NCI-H1436 (cell line): ENCODE measurements at places on chromosomes 1 and 21.

DNA sequence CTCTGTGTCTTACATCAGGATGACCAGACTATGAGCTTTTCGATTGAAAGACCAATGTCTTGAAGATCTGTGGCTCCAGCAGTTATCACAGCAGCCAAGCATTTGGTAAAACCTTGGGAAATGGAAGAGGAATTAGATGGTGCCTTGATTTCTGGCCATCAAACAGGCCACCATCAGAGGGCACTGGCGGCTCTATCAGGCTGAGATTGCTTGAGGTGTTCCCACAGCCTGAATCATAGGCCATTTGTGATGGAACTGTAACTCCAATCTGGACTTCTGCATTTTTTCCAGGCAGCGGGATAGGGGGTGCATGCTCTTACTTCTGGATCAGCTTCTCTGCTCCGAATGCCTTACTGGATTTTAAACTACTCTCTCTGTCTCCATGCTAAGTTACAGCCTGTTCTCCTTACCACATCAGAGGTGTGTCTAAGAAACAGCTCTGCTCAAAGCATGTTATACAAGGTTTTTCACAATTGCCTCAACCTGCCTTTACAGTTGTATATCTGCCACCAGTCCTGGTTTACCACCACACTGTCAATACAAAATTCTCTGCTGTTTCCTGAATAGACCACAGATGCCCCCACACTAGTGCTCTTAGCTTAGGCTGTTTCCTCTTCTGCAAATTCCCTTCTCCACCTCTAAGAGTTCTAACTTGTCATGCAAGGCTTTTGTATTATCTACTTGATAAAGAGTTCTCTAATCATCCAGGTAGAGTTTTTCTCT is 180.9 kb downstream of the PTGER3 start:
- DNase-seq, result no peak

- DNase-seq, result no peak
Observed at GRCh38 chr1:88009916-88010315, 674.2 kb upstream of the PKN2 start.

DNA sequence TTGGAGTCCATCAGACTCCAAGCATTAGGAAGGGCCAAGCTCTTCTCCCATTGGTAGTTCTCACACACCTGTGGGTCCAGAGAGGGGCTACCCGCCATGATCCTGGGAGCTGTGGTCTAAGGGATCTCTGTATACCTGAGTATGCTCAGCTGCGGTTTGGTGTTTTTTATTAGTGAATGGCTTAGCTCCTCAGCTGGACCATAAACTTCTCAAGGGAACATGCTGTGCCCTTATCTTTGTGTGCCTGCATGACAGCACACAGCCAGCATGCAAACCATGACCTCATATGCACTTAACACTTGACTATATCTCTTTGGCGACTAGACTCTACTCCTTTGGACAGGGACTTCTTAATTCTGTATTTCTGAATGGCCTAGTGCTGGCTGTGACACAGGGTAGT is 94.5 kb downstream of the CD58 start:
- DNase-seq, result no peak

GRCh38 chr1:159239551-159240220 is 35.0 kb downstream of the ACKR1 start:
- no peak for DNase-seq

DNA sequence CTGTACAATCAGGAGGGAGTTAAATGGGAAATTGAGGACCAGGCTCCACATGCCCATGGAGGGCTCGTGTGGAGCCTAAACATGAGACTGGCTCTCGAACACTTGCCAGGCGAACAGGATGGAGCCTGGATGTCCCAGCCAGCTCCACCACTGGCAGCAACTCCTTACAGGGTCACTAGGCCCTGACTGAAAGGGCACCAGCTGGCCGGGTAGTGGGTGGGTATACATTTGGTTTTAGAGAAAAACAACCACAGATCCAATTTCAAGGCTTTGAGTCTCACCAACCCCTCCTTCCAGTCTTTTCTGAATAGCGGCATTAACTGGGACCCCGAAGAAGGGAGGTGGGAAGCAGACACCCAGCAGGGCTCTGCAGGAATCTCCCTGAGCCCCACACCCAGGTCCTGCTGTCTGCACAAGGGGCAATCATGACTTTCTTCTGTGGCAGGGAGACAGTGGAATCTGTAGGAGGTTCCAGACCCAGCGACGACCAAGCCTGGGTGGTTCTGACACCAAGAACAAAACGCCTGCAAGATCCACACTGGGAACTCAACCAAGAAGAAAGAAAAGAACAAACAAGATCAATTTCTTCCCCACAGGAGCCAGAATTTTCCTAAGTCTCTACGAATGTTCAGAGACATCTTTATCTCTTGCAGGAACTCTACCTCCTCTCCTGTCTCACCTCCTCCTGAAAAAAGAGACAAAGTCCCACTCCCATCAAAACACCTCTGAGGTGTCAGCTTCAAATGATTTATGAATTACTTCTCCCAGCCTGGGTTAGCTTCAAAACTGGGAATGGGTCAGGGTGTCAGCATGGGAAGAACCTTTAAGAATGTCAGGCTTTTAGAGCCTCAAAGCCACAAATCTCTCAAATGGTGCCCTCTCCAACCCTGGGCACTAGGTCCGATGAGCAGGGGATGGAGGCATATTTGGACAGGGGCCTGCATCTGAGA is 26.5 kb upstream of the SRP9 start:
- DNase-seq, result no peak

DNA sequence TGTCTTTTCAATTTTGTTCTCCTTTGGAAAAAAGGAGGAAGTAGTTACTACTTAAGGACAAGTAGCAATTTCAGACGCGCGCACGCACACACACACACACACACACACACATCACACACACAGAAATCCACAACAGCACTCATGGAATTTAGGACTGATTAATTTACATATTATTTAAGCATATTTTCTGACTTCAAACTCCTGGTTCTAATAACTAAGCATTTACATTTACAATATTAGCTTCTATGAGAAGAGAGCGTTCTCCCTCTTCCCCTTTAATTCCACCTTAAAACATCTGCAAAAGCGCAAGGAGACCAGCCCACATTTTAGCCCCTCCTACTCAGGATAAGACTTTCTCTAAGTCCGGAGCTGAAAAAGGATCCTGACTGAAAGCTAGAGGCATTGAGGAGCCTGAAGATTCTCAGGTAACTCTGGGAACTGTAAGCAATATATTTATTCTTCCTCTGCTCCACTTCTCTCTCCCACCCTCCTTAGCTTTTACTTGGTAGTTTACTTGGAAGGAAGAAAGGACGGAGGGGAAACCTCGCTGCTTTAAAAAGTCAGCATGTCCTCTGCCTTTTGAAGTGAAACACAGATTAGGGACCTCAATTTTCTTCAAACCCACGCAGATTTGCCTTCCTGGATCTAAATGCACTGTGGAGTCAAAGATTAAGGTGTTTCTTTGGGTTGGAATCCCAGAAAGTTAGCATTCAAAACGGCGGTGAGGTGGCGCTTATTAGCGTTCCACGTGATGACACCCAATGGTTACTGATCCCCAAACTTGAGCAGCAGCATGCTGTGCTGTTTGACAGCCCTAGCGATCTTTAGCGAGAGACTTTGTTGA is at the start of gene PLA2G4A:
Gene PLA2G4A (plus strand): TSS at position 339 of the 844 bp plus-strand sequence. CDS start 25,406 bp downstream, outside the sequence.
- DNase-seq, result no peak

- DNase-seq, result no peak
Observed at GRCh38 chr1:180966744-180967536, 54.2 kb downstream of the KIAA1614 start.

DNA sequence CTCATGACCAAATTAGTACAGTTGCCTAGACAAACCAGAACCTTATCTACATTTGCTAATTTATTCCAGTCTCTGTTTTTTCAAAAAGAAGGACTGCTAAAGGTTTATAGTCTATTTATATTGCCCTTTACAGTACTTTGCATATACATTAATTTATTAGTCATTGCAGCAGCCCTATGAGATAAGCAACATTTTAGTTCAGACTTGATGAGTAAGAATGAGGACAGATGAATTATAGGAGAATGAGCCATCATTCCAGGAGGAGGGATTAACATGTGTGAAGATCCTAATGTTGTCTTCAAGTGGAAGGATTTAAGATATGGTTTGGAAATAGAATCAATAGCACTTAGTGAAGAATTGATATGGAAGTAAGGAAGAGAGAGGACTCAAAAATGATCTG is 152.4 kb downstream of the KCTD3 start:
- DNase-seq, result no peak

GRCh38 chr1:31705080-31705866 is 1.5 kb upstream of the COL16A1 start:
- no peak for DNase-seq

- no peak for DNase-seq
Observed at GRCh38 chr1:54287801-54288211, 87.8 kb downstream of the MRPL37 start.

- no peak for DNase-seq
Observed at GRCh38 chr1:220882061-220882891, 3.0 kb downstream of the HLX start.

- DNase-seq, result no peak
Observed at GRCh38 chr1:173946380-173946921, 29.3 kb upstream of the SERPINC1 start.

GRCh38 chr21:14551741-14552140 is 5.6 kb upstream of the SAMSN1 start:
- no peak for DNase-seq

DNA sequence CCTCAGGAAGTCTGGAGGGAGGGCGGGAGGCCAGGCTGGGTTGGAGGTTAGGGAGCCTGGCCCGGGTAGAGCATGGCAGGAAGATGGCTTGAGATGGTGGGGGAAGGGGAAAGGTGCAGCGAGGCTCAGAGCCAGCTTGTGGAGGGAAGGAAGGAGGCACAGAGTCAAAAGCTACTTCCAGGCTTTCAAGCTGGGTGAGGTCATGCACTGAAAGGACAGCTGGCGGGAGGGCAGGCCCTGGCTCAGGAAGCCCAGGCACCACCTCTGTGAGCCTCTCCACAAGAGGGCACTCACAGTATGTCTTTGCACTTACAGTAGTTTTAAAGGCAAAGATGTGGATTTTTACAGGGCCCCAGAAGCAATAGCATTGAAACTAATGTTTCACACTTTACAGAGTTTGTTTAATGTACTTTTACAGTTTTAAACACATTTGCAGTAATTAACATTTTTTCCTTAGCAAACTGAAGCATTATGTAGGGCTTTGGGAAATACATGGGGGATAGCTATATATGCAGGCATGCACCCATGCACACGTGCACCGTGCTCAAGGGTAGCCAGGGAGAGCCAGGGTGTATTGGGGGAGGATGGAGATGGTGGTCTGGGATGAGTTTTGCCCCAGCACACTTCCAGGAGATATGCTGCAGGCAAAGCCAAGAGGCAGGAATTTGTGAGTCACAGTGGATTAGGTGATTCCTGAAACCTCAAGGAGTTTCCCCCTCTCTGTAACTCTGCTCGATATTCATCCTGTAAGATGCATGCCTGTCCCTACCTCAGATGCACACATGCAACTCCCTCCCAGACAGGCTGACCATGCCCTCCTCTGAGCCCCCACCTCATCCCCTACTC is 6.1 kb upstream of the ADAM15 start:
- no peak for DNase-seq

- DNase-seq, result no peak
Observed at GRCh38 chr1:7570311-7570710, 200.8 kb upstream of the VAMP3 start.

DNA sequence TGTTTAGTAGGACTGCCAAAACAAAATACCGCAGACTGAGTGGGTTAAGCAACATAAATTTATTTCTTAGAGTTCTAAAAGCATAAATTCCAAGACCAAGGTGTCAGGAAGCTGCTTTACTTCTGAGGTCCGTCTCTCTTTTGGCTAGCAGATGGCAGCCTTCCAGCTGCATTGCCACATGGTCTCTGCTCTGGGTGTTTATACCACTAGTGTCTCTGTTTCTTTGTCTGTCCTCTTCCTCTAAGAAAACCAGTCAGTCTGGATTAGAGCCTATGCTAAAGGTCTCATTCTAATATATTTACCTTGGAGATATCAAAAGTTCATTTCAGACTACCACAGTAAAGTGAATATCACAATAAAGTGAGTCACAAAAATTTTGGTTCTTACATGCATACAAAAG is 519.8 kb downstream of the COL11A1 start:
- DNase-seq, result no peak

- DNase-seq, result no peak
Observed at GRCh38 chr1:19425646-19426239, 59.6 kb downstream of the CAPZB start.

- DNase-seq, result no peak
Observed at GRCh38 chr21:36023092-36023480, 37.2 kb downstream of the SETD4 start.

GRCh38 chr1:202923533-202923932 is 3.5 kb downstream of the KLHL12 start:
- peak; percentile 40 for DNase-seq

- DNase-seq, result no peak
Observed at GRCh38 chr1:6519935-6520671, 28.6 kb upstream of the PLEKHG5 start.

GRCh38 chr1:34868230-34869049 is 8.9 kb upstream of the SMIM12 start:
- DNase-seq, result no peak

DNA sequence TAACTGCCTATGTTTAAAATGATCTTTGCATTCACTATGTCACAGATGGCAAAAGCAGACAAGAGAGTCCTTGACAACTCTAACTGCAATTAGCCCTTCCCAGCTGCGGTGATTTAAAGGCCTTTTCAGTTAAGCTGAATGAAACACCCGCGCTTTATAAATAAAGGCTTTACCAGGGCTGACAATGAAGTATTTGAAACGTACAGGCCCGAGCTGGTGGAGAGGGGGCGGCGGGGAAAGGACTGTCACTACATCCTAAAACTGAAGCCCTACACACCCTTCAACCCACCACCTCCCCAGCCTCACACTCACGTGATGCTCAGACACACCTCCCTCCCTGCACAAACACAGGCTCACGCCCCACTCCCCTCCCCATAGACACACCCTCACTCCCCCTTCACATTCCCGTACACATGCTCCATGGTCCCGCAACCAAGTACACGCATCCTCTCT is 45.5 kb downstream of the GRIK3 start:
- DNase-seq, result peak; percentile 57

- DNase-seq, result no peak
Observed at GRCh38 chr1:6345460-6345859, 48.1 kb downstream of the ACOT7 start.

- no peak for DNase-seq
Observed at GRCh38 chr1:213376862-213377372, 325.9 kb downstream of the RPS6KC1 start.

DNA sequence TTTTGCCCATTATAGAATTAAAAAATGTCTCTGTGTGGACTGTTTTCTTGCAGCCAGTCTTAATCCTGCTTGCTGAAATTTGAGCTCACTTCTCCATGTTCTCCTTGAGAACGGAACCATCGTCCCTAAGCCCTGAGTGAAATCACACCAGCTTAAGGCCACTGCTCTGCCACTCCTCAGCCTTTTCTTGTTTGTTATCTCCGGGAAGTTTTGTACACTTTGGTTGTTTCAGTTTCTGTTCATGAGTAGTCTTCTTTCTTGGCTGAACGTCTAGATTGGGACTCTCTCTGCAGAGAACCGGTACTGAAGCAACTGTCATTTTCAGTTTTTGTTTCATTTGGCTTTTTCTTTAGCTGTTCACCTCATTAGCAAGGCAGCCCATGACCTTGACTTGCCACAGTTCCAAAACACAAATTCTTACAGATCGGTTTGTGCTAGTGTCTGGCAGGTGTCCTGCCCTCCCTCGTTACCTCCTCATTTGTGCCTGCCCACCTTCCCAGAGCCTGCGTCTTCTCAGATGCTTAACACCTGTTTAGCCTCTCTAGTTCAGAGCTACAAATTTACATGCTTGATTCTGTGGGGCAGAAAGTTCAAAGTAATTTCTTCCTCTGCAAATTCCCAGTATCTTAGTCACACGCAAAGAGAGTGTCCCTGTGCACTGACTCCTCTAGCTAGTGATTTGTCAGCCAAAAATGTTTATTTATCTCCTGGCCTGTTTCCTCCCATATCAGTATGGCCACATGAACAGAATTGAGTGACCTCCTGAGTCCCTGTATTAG is 12.4 kb downstream of the PSEN2 start:
- DNase-seq, result no peak
